ENCODE measurements at places on chromosomes 1 and 21.

DNA sequence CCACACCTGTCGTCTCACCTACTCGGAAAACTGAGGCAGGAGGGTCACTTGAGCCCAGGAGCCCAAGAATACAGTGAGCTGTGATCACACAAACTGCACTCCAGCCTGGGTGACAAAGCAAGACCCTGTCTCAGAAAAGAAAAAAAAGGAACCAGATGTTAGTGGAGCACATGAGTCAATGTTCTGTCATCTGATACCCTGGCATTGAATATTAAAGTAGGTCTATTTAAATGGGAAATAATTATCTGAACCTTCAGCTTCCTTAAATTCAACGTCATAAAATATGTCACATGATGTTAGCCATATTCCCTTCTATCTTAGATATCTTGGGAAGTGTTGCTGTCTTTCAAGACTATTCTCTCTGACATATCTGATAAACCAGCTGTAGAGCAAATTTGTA lies 47.3 kb downstream of the NCAM2 start:
- no peaks in the 10 kb centered on the region for H3K27me3 ChIP-seq
- no peak overlapping the region for H3K4me3 ChIP-seq
- H3K36me3 ChIP-seq, result no peaks in the 10 kb centered on the region
- DNase-seq, result no peak
- H3K4me1 ChIP-seq, result no peaks in the 10 kb centered on the region
- no peak overlapping the region for H3K27ac ChIP-seq

DNA sequence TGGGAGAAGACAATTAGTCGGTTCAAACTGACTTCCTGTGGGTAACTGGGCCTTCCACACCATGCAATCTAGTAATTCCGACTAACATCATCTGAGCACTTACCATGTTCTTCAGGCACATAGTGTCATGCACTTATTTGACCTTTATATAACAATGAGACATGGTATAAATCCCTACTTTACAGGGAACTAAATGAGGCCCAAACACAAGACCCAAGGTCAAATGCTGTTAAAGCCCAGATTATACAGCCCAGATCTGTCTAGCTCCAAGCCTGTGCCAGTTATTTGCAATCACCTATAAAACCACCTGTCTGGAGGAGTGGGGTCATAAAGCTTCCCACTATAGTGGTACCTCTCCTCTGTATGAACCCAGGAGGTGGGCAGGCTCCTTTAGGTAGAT lies 40.8 kb downstream of the JAK1 start:
- peaks cover 7% of the 10 kb centered on the region for H3K4me1 ChIP-seq
- H3K4me3 ChIP-seq, result no peak overlapping the region
- no peak for DNase-seq

DNA sequence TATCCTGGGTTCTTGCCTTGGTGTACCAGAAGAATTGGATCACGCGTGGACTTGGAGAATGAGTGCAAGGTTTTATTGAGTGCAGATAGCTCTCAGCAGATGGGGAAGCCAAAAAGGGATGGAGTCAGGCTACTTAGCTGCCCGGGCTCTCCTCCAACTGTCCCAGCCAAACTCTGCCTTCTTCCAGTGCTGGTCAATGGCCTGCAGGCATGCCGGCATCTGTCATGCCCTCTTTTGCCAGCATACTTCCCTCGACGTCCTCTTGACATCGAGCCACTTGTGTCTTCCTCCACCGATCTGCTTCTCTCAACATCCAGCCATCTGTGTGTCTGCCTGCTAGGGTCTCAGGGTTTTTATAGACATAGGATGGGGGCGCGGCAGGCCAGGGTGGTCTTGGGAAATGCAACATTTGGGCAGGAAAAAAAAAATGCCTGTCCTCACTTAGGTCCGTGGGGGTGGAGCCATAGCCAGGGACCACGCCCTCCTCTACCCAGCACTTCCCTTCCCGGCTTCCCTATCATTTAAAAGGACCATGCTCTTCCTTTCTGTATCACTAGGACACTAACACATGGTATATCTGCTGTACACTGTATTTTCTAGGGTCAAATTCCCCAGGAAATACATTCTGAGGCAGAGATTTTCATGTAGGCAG lies 47.0 kb upstream of the BCAR3 start:
- no peak overlapping the region for H3K4me3 ChIP-seq
- H3K36me3 ChIP-seq, result no peaks in the 10 kb centered on the region
- peaks cover under 1% of the 10 kb centered on the region for H3K4me1 ChIP-seq
- no peaks in the 10 kb centered on the region for H3K27me3 ChIP-seq
- no peak for DNase-seq

DNA sequence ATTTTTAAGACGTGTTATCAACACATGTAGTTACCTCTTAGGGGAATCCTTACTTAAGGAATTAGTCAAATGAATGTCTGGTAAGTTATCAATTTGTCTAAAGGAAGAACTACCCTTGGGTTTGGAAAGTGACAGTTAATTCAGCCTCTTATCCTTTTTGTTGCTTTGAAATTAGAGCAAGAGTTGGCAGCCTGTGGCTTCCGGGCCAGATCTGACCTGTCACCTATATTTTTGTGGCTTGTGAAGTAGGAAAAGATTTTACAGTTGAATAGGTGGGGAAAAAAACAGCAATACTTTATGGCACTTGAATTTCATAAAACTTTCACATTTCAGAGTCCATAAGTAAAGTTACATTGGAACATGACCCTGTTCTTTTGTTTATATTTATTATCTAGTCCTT lies 5.5 kb downstream of the MRPS6 start:
- no peak overlapping the region for H3K27ac ChIP-seq
- no peak for DNase-seq
- H3K4me3 ChIP-seq, result peak overlapping the region; percentile 25
- peaks cover 14% of the 10 kb centered on the region for H3K4me1 ChIP-seq
- no peaks in the 10 kb centered on the region for H3K36me3 ChIP-seq

GRCh38 chr1:165169028-165169427 lies 187.5 kb downstream of the LMX1A start:
- no peaks in the 10 kb centered on the region for H3K4me1 ChIP-seq
- no peaks in the 10 kb centered on the region for H3K27me3 ChIP-seq
- no peak for DNase-seq

- H3K27me3 ChIP-seq, result no peaks in the 10 kb centered on the region
- H3K4me3 ChIP-seq, result no peak overlapping the region
- no peak overlapping the region for H3K27ac ChIP-seq
These were observed 149.2 kb downstream of the PSMG1 start for GRCh38 chr21:39033878-39034589.

GRCh38 chr1:156708218-156708661 lies 2.9 kb upstream of the CRABP2 start:
- no peaks in the 10 kb centered on the region for H3K27me3 ChIP-seq
- DNase-seq, result no peak
- H3K4me1 ChIP-seq, result peaks cover 10% of the 10 kb centered on the region
- H3K36me3 ChIP-seq, result no peaks in the 10 kb centered on the region
- peak overlapping the region; percentile 60 for H3K27ac ChIP-seq

DNA sequence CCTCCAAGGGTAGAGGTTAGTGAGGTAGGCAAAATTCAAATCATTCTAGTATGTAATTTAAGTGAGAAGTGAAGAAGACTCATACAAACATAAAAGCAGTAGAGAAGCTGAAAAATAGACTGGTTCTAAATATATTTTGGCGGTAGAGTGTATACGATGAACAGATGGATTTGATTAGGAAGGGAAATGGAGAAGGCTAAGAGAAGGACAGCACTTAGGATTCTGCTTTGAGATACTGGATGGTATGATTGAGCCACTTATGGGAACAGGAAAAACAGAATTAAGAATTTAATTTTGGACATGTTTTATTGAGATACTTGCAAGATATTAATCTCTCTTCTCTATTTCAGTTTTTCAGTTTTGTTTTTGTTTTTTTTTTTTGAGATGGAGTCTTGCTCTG lies 60.1 kb downstream of the EPB41 start:
- no peaks in the 10 kb centered on the region for H3K4me1 ChIP-seq
- no peak overlapping the region for H3K4me3 ChIP-seq
- H3K36me3 ChIP-seq, result no peaks in the 10 kb centered on the region
- no peaks in the 10 kb centered on the region for H3K27me3 ChIP-seq
- DNase-seq, result no peak
- no peak overlapping the region for H3K27ac ChIP-seq

DNA sequence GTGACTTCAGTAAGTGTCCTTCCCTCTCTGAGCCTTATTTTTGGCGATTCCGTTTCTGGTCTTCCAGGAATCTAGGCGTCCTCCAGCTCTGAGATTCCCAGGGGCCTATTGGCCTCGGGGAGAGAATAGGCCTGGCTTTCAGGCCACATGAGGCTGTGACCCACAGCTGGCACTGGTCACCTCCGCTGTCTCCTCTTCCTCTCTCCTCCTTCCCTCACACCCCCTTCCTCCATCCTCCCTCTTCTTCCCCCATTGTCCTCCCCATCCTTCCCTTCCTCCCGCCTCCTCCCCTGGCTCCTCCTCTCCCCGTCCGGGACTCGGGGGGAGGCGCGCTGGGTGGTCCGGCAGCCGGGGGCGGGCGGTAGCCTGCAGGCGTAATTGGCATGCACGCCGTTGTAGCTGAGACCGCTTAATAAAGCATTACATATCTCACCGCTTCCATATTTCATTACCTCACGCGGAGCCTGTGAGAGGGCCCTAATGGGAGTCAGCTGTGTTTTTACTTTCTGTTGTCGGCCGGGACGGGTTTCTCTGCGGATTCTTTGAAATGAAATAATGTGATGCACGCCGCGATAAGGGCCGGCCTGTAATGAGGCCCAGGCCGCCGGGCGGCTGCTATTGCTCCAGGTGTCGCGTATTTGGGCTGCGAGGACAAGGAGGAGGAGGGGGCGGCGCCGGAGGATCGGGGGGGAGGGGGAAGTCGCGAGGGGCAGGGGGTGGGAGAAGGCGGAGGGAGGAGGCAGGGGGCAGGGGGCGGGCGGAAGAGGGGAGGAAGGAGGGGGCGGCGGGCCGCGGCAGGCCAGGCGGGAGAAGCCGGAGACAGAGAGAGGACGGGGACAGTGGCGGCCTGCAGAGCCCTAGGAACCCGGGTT lies 95.3 kb downstream of the FOXD2 start:
- peak overlapping the region; percentile 60 for H3K4me3 ChIP-seq
- peak; percentile 77 for DNase-seq
- peaks cover 20% of the 10 kb centered on the region for H3K4me1 ChIP-seq
- H3K27ac ChIP-seq, result peak overlapping the region; percentile 71

DNA sequence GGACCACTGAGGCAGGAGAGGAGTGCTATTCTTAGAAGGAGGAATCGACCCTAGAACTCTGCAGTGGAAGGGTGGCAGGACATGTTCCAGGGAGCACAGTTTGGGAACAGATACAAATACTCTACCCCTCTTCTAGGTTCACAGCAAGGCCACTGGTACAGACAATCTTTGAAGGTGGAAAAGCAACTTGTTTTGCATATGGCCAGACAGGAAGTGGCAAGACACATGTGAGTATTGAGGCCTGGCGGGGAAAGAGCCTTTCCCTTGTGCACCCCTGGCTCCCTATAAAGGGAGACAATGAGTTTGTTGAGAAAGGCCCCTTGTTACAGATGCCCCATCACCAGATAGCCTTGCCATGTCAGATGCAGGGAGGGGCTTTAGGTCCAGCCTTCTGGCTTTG lies 17.8 kb downstream of the KIF2C start:
- no peak overlapping the region for H3K4me3 ChIP-seq
- DNase-seq, result no peak
- peaks cover 20% of the 10 kb centered on the region for H3K36me3 ChIP-seq
- H3K27me3 ChIP-seq, result no peaks in the 10 kb centered on the region

- H3K4me3 ChIP-seq, result no peak overlapping the region
- H3K4me1 ChIP-seq, result peaks cover 6% of the 10 kb centered on the region
- no peak overlapping the region for H3K27ac ChIP-seq
- DNase-seq, result no peak
These were observed 7.4 kb downstream of the SLC26A9 start for GRCh38 chr1:205935869-205936268.

DNA sequence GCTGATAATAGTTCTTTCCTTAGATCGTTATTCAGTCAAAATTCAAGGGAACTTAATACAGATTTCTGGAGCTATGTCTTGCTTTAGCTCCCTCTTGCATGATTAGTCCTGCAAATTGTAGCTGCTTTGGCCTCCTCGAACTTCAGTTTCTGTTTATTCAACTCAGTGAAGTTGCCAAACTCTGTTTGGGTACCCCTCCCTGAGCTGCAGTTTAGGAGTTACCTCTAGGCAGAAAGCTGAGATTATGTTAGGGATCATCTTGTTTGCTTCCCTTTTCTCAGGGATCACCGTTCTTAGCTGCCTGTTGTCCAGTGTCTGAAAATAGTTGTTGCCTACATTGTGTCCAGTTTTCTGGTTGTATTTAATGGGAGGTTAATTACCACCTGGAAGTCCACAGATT lies 43.5 kb downstream of the SNX27 start:
- no peak overlapping the region for H3K4me3 ChIP-seq
- DNase-seq, result no peak
- H3K4me1 ChIP-seq, result peaks cover 3% of the 10 kb centered on the region
- H3K36me3 ChIP-seq, result peaks cover 22% of the 10 kb centered on the region

DNA sequence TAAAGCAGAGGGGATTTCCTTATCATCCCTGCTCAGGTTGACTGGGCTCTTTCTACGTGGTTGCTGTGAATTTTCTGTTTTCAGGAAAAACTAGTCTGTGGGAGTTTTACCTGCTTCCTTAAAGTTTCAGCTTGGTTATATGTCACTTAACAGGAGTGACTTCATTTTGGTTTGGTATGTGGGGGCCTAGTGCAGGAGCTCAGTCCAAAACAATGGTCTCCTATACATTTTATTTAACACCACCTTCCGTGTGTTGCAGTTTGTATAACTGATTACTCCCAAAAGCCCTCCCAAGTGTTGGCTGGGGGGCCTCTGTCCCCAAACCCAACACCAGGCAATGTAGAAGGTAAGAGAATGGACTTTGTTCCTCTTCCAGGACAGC lies 5.3 kb downstream of the IL23R start:
- DNase-seq, result no peak
- no peaks in the 10 kb centered on the region for H3K36me3 ChIP-seq
- H3K27me3 ChIP-seq, result no peaks in the 10 kb centered on the region
- no peak overlapping the region for H3K4me3 ChIP-seq
- no peak overlapping the region for H3K27ac ChIP-seq
- no peaks in the 10 kb centered on the region for H3K4me1 ChIP-seq

DNA sequence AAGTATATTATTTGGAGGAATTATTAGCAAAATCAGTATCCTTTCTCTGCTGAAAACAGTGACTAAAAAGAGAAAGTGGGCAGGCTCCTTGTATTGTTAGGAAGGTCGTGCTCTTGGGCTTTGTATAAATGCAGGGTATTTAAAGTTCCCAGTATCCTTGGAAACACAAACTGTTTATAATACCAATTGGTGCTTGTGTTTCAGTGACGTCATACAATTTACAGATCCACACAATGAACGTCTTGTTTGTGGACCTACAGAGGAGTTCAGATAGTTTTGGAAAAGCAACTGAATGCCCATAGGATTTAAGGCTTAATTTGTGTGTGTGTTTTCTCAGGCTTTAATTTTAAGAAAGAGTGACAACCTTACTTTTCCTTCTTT lies 168.2 kb downstream of the RASAL2 start:
- H3K4me3 ChIP-seq, result no peak overlapping the region
- no peaks in the 10 kb centered on the region for H3K4me1 ChIP-seq
- H3K27me3 ChIP-seq, result no peaks in the 10 kb centered on the region
- no peak overlapping the region for H3K27ac ChIP-seq
- H3K36me3 ChIP-seq, result no peaks in the 10 kb centered on the region
- no peak for DNase-seq

GRCh38 chr1:234661317-234661928 lies 51.4 kb upstream of the IRF2BP2 start:
- H3K4me1 ChIP-seq, result peaks cover 4% of the 10 kb centered on the region
- no peaks in the 10 kb centered on the region for H3K27me3 ChIP-seq
- no peak for DNase-seq

All from ascending aorta (tissue), 2 donors.